ENCODE measurements at places on chromosomes 16 and 17.
A peak's percentile ranks its signal among the peaks of the same experiment; 100 is the strongest.

DNA sequence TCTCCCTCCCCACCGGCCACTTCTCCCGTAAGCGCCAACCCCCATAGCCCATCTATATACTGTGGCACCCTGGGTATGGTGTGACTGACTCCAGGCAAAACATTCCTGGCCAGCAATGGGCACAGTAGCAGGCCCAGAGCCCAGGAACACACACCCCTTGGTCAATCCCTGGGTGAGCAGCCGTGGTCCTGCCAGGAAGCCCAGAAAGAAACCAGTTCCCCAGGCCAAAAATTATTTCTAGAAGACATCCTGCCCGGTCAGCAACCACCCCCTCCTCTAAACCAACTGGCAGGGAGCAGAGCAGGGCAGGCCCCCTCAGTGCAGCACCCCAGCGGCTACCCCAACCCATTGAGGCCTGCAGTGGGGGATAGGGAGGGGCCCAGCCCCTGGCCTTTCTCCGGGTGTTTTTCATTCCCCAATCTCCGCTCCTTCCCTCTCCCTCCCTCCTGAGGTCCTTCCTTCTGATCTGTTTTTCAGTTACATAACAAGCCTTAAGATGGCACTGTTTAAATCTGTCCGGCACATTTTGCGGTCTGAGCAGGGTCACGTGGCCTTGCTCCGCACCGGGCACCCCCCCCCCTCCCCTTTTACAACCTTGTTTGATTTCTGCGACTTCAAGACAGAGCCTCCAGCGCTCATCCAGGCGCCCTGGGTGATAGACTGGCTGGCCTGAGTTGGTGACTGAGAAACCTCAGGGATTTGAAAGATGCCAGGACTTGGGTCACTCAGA, 2.0 kb downstream of the NPTX1 start:
- H3K4me1 ChIP-seq = no peaks in the 10 kb centered on the region
- DNase-seq = no peak
- no peaks in the 10 kb centered on the region for H3K36me3 ChIP-seq
- no peak overlapping the region for H3K4me3 ChIP-seq
- no peak overlapping the region for H3K27ac ChIP-seq
- peaks cover 91% of the 10 kb centered on the region for H3K27me3 ChIP-seq

GRCh38 chr17:21001111-21001812, 41.5 kb downstream of the USP22 start:
- H3K4me3 ChIP-seq = no peak overlapping the region
- no peak for DNase-seq
- H3K4me1 ChIP-seq = no peaks in the 10 kb centered on the region
- peaks cover 66% of the 10 kb centered on the region for H3K36me3 ChIP-seq
- no peak overlapping the region for H3K27ac ChIP-seq
- no peaks in the 10 kb centered on the region for H3K27me3 ChIP-seq

- no peak for DNase-seq
- no peaks in the 10 kb centered on the region for H3K27me3 ChIP-seq
- H3K36me3 ChIP-seq = no peaks in the 10 kb centered on the region
- H3K4me1 ChIP-seq = no peaks in the 10 kb centered on the region
- H3K27ac ChIP-seq = no peak overlapping the region
- H3K4me3 ChIP-seq = no peak overlapping the region
Measured at GRCh38 chr17:33046361-33047255, 55.0 kb downstream of the SPACA3 start.

DNA sequence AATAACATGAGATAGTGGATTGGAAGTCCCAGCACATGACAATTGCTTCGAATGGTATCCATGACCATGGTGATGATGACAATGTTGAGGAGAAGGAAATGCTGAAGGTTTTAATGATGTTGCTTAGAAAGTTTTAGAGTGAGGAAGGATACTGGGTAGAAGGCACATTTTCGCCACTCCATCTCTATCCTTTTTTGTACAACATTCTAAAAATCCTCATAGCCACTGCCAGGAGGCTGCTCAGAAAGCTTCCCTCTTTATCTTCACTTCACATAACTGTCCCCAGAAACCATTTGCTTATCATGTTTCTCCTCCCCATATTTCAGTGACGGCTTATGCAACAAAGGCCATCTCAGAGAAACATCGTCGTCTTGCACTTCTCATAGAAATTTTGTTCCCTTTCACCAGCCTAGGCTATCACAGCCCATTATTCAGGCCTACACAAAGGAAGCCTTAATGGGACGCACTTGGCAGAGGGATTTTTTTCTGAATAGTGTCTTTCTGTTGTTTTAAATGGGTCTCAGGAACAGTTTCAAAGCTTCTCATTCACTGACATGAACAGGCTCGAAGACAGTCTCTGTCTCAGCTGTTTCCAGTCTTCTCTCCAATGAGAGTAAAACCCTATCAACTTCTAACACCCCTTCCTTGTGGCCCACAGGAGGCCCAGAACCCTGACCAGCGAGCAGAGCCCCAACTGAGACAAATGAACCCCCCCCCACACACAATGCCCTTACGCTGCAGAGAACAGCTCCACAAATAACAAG, 506.7 kb downstream of the HAPSTR1 start:
- DNase-seq = no peak
- H3K4me3 ChIP-seq = no peak overlapping the region
- no peaks in the 10 kb centered on the region for H3K27me3 ChIP-seq
- H3K4me1 ChIP-seq = no peaks in the 10 kb centered on the region

DNA sequence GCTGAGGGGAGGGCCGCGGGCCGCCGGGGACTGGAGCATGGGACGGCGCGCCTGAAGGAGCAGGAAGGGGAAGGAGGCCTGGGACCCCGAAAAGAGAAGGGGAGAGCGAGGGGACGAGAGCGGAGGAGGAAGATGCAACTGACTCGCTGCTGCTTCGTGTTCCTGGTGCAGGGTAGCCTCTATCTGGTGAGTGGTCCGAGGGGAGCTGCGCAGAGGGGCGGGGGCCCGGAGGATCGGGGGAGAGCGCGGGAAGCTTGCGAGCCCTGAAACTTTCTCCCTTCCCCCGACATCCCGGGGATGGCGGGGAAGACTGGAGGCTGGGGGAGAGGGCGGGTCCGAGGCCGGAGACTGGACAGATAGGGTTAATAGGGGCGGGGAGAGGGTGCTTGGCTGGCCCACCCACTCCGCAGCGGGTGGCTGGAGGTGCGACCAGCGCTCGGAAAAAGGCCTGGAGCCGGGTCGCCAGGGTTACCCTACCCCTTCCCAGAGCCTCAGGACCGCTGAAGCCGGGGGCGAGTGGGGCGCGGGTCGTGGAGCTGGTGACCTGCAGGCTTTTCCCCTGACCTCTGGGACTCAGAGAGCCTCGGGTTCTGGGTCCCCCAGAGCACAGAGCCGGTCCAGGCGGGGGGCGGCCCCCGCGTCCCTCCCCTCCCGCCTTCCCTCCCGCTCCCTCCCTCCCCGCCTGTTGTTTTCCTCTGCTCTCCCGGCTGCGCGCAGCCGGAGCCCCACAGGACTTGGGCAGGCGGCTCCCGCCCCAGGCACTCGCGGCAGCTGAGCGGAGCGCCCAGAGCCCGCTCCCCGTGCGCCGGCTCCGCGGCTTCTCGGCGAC, 631 bp downstream of the NXPH3 start:
- H3K27ac ChIP-seq = no peak overlapping the region
- peak overlapping the region; percentile 53 for H3K4me3 ChIP-seq
- H3K4me1 ChIP-seq = peaks cover 7% of the 10 kb centered on the region

DNA sequence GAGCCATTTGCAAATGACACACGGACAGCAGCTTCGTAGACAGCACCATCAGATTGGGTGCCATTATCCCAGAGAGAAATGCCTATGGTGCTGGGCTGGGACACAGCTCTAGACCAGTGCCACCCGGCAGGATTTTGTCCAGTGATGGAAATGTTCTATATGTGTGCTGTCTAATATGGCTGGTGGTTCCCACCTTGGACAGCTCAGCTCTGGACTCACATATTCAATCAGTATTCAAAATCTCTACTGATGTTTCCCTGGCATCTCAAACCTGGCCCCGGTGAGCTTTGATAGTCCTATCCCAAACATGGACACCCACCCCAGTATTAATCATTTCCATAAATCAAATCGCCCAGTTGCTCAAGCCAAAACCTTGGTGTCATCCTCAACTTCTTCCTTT, 23.0 kb downstream of the FA2H start:
- H3K27ac ChIP-seq = no peak overlapping the region
- H3K36me3 ChIP-seq = no peaks in the 10 kb centered on the region
- no peak overlapping the region for H3K4me3 ChIP-seq
- H3K4me1 ChIP-seq = peaks cover 4% of the 10 kb centered on the region
- DNase-seq = no peak

DNA sequence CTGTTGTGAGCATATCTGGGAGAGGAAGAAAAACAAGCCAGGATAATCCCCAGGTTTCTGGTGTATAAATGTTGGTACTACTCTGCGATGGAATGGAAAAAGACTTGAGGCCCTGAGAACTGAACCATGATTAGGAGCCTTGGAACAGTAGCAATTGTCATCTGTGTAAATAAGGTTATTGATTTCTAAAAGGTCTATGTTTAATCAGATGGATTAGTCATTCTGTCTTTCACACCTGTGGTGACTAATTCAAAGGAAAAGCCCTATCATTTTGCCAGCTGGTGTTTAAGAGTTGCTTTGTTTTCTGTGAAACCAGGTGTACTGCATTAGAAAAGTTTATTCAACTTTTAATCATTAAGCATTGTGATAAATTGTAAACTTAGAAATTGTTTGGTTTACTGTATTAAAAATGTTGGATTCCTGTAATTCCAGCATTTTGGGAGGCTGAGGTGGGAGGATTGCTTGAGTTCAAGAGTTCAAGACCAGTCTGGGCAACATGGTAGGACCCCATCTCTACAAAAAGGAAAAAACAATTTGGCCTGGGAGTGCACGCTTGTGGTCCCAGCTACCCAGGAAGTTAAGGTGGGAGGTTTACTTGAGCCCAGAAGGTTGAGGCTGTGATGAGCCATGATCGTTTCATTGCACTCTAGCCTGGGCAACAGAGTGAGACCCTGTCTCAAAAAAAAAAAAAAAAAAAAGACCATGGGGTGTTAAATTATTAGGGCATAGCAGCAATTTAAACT, 29.0 kb upstream of the KPNB1 start:
- H3K36me3 ChIP-seq = peaks cover 52% of the 10 kb centered on the region
- H3K27me3 ChIP-seq = no peaks in the 10 kb centered on the region
- H3K4me1 ChIP-seq = no peaks in the 10 kb centered on the region
- no peak for DNase-seq
- no peak overlapping the region for H3K27ac ChIP-seq

DNA sequence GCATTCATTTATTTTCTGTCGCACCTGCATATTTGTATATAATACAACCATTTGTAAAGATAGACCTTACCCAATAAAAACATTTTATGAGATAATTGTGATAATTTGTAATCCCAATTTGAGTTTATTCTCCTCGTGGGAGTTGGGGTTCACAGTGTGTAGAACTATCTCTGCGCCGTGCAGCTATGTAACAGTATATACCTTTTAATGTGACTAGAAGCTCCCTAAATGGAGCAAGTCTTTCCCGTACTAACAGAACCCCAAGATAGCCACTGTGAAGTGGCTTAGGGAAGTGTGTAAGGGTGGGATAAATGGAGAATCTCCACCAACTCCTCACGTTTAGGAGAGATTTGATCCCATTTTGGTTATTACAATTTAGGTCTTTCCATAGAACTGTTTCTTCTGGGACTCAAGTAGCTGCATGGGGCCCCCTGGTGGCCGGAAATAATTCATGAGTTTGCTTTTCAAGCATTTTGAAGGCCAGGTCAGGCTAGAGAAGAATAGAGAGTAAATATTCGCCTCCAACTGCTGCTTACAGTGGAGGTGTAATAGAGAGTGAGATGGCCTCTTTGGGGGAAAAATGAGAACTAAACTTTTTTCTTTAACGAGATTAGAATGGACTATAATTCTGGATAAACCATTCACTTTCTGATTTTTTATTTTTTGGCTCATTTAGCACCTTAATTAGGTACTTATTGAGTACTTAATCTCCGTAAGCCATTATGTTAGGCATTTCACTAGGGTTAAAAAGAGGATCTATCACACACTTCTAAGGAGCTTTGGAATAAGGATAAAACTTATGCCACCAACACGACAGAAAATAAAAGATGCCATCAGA, 4.5 kb downstream of the TMEM100 start:
- H3K36me3 ChIP-seq = no peaks in the 10 kb centered on the region
- DNase-seq = peak; percentile 45
- peaks cover 5% of the 10 kb centered on the region for H3K27me3 ChIP-seq
- no peak overlapping the region for H3K4me3 ChIP-seq
- no peak overlapping the region for H3K27ac ChIP-seq
